ENCODE measurements at places on chromosomes 1 and 21.

GRCh38 chr1:34412598-34413370 is 236.1 kb downstream of the C1orf94 start:
- DNase-seq, result no peak

DNA sequence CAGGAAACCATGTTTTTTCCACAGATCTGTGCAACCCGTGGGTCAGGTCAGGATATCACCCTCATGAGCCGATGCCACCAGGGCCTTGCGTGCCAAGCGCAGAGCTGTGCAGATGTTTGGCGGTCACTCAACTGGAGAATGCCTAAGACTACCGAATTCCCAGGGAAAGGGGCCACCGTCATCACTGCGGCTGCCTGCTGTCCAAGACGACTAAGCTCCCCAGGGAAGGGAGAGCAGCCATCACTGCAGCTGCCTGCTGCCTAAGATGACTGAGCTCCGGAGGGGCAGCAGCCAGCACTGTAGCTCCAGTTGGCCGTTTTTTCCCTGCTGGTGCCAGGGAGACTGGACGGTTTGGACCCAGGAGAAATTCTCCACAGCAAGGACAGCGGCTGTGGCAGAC is 31.1 kb downstream of the AKT3 start:
- no peak for DNase-seq

GRCh38 chr1:94273111-94273510 is 35.7 kb upstream of the ARHGAP29 start:
- DNase-seq, result no peak

DNA sequence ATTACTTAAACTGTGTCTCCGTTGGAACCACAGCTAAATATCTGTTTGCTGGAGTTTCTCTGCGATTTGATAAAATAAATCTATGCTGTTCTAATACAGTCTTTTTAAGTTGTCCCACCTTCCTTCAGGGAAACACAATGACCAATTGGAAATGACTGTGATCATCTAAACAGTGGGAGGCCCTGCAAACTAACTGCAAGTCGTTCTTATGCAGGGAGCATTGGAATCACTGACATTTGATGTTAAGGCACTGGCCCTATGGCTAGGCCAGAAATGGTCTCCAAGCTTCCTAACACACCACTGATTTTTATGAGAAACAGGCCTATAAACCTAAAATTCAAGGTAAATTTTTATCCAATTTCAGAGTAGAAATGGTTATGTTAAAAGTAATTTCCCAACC is 645.2 kb downstream of the LMO4 start:
- no peak for DNase-seq

DNA sequence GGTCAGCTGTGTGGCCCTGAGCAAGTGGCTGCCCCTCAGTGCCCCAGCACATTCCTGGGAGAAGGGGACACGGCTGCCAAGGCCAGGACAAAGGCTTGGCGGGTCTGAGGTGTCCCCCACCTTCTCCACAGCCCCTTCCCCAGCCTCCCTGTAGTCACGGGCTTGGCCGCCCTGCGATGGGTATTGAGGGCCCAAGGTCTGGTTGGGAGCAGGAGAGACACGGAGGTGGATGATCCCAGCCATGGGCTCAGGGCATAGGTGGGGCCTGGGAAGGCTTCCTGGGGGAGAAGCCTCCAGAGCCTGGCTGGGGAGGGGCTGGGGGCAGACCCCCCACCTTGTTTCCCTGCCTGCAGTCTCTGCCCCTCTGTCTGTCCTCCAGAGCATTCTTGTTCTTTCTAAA is 27.0 kb downstream of the TTC39A start:
- no peak for DNase-seq

- no peak for DNase-seq
Observed at GRCh38 chr1:232925421-232926220, 24.8 kb upstream of the NTPCR start.
